GM04503 (cell line): ENCODE measurements at places on chromosomes 6 and 20.

GRCh38 chr20:2451939-2452732 is 18.5 kb downstream of the SNRPB start:
- DNase-seq: peak; percentile 40

DNA sequence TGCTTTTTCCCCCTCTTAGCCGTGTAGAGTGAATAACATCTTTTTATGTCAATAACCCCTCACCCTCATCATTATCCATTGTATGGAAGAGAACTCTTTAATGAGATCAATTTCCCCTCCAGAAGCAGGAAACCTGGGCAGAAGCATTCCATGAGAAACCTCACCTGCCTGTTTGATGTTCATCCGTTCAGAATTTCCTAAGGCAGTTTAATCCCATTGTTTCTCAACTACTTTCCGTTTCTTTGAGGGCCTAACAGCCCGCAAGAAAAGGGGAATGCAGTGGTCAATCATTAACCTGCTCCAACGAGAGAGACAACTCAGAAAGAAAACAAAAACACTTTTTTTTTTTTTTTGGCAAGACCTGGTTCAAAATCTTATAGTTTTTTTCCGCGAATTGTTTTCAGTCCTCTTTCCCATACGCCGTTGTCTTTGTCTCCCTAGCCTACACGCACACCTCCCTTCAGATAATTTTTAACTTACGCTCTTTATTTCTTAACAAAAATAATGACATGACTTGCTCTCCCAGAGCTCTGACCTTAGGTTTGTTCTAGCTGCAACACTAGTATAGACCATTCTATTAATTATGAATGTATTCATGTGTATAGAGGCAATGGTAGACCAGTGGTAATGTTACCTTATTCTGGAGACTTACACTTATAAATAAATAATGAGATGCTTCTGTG is 25.6 kb upstream of the ID4 start:
- DNase-seq: no peak

GRCh38 chr6:154792761-154793160 is 59.5 kb downstream of the SCAF8 start:
- DNase-seq: no peak

DNA sequence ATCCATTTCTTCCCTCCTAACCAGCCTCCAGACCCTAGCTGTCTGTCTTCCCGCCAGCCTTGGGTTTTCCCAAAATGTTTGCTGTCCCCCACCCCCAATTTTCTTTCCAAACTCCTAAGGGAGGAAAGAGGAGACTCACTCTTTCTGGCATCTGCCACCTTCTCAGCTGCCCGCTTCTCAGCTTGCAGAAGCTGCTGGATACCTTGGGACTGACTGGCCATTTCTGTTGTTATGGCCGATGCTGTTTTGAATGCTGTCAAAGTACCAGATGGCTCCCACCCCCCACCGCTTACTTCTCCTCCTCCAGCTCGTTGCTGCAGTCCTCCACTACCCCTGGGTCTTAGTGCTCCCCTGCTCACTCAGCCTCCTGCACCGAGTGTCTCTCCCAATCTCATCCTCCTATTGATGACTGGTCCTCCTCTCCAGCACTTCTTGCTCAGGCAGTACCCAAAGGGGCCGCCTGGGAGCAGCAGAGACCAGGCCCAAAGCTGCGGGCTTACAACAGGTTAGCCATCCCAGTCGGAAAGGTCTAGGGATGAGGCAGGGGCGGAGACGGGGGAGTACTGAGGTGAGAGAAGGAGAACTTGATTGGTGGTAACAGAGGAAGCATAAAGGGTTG is at the start of gene ATP6V1G2:
Gene ATP6V1G2 (minus strand): TSS at position 270 of the 619 bp plus-strand sequence. CDS start 49 bp downstream, at position 221.
- peak; percentile 56 for DNase-seq

GRCh38 chr20:822651-823573 is 10.6 kb upstream of the FAM110A start:
- no peak for DNase-seq

DNA sequence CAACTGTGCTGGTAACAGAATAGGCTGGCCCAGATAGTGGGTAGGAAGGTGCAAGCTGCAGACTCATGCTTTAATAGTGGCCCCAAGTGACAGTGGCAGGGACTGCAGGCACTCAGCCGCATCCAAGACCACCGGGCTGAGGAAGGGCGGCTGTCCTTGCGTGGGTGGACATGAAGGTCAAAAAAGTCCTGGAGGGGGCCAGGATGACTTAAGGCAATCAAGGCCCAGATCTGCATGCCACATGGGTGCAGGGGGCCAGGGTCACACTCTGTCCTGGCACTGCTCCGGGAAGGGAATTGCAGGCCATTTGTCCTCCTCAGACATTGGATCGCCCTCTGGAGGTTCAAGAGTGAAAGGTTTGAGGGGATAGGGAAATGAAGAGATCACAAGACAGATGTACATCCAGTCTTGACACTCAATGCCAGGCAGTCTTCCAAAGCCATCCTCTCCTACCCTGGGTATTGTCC is 10.4 kb upstream of the VNN2 start:
- DNase-seq: no peak

GRCh38 chr6:148836751-148837150 is 89.9 kb downstream of the UST start:
- no peak for DNase-seq

DNA sequence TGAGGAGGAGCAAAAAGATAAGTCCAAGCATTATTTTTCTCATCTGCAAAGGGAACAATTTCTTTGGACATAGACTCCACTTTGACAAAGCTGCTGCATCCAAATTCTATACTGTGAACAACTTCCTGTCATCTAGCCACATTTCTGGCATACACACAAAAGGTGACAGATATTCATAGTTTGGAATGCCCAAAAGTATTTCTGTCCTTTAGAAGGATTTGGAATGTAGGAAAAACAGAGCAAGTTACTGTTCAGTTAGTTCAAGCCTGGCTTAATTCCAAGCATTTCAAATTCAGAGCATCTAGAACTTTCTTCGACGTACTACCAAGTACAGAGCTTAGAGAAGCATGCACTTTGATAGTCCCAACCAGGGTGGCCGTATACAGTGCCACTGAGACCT is 134.0 kb downstream of the PDE7B start:
- DNase-seq: no peak

- no peak for DNase-seq
Measured at GRCh38 chr6:25334793-25335192, 55.6 kb downstream of the CARMIL1 start.

GRCh38 chr6:142071981-142072380 is 60.7 kb upstream of the GJE1 start:
- DNase-seq: no peak

DNA sequence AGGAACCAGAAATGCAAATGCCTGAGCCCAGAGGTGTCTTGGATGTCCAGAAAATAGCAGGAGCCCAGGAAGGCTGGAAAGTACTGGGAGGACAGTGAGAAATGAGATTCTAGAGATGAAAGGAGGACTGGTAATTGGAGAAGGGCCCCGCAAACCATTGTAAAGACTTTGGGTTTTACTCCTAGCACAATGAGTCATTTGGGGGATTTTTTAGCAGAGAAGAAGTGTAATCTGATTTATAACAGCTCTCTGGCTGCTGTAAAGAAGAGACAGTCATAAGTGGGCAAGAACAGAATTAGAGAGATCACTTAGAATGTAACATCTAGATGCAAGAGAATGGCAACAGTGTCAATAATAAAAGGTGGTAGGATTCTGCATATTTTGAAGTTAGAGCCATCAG is 40.2 kb downstream of the SLC35F1 start:
- no peak for DNase-seq

DNA sequence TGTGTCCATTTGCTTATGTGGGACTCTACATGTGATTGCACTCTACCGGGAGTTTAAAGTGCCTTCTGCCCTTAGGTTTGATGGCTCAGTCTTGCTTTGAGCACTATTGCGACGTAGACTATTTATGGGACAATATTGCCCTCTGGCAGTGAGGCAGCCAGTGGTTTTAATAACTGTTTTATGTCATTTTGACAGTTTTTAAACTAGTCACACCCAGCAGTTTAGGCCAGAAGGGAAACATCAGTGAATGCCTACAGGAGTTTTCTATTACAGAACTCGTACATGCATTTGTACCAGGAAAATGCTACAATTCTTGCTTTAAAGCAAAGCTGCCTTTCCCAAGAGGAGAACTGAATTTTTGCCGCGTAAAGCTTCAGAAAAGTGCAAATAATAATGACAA is 813.7 kb downstream of the KIF16B start:
- no peak for DNase-seq

- no peak for DNase-seq
Measured at GRCh38 chr6:29528988-29529560, 30.5 kb downstream of the UBD start.
